MCF 10A (cell line): ENCODE measurements at places on chromosomes 12 and 14. TPM values are rescaled to one million over a fixed set of nuclear protein-coding genes. Genes with fewer than 3 reads are reported as not detected.

- peaks cover 6% of the 10 kb centered on the region for H3K36me3 ChIP-seq
- peaks cover 3% of the 10 kb centered on the region for H3K27me3 ChIP-seq
- DNase-seq, result no peak
- peak overlapping the region; percentile 91 for H3K4me3 ChIP-seq
- H3K4me1 ChIP-seq, result peaks cover 22% of the 10 kb centered on the region
- H3K27ac ChIP-seq, result peak overlapping the region; percentile 98
These were observed 1.3 kb downstream of the SENP1 start for GRCh38 chr12:48104531-48104930.

GRCh38 chr12:111303531-111303930, 65.4 kb downstream of the PHETA1 start:
- no peaks in the 10 kb centered on the region for H3K27me3 ChIP-seq
- H3K27ac ChIP-seq, result no peak overlapping the region
- no peak for DNase-seq
- no peaks in the 10 kb centered on the region for H3K4me1 ChIP-seq

DNA sequence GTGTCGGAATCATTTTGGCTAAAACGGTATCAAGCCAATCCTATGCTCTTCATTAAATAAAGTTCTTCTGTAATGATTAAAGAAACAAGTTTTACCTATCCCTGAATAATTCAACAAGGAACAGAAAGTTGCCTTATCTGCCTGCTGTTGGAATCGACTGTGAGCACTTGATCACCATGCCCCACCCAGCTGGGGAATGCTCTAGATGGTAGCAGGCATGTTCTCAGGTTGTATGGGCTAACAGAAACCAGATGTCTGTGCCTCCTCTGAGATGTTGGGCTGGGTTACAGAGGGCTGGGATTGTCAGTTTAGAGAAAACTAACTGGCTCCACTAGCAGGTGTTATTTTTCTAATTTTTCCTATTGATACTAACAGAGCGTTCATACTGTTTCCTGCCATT, 28.9 kb downstream of the RTRAF start:
- H3K27me3 ChIP-seq, result no peaks in the 10 kb centered on the region
- DNase-seq, result no peak
- H3K4me3 ChIP-seq, result no peak overlapping the region

- no peak overlapping the region for H3K4me3 ChIP-seq
- H3K4me1 ChIP-seq, result no peaks in the 10 kb centered on the region
- no peaks in the 10 kb centered on the region for H3K27me3 ChIP-seq
- H3K27ac ChIP-seq, result no peak overlapping the region
- no peak for DNase-seq
- H3K36me3 ChIP-seq, result no peaks in the 10 kb centered on the region
These were observed 125.9 kb downstream of the CCER1 start for GRCh38 chr12:90829044-90829443.

- H3K36me3 ChIP-seq, result no peaks in the 10 kb centered on the region
- DNase-seq, result no peak
- no peak overlapping the region for H3K27ac ChIP-seq
These were observed 82.3 kb downstream of the SLC38A4 start for GRCh38 chr12:46743456-46743855.

GRCh38 chr14:81633496-81633895, 99.8 kb upstream of the SEL1L start:
- H3K27ac ChIP-seq, result no peak overlapping the region
- H3K36me3 ChIP-seq, result no peaks in the 10 kb centered on the region
- no peaks in the 10 kb centered on the region for H3K4me1 ChIP-seq
- peaks cover 12% of the 10 kb centered on the region for H3K27me3 ChIP-seq
- DNase-seq, result no peak
- no peak overlapping the region for H3K4me3 ChIP-seq

GRCh38 chr12:53205747-53206419, 1.2 kb downstream of the ITGB7 start:
- no peak overlapping the region for H3K4me3 ChIP-seq
- DNase-seq, result peak; percentile 62
- H3K27me3 ChIP-seq, result no peaks in the 10 kb centered on the region
- peaks cover 9% of the 10 kb centered on the region for H3K4me1 ChIP-seq

- H3K27ac ChIP-seq, result peak overlapping the region; percentile 81
- peaks cover 22% of the 10 kb centered on the region for H3K4me1 ChIP-seq
- no peaks in the 10 kb centered on the region for H3K27me3 ChIP-seq
- DNase-seq, result peak; percentile 89
- peaks cover 35% of the 10 kb centered on the region for H3K36me3 ChIP-seq
- H3K4me3 ChIP-seq, result peak overlapping the region; percentile 88
These were observed 1.2 kb upstream of the RAN start for GRCh38 chr12:130870442-130871285.

GRCh38 chr12:6635856-6636531, at the start of gene LPAR5:
Gene LPAR5, minus strand, starts transcription at chr12:6635959. Its CDS starts 14,711 bp downstream, at chr12:6621248.
- peak within 1 kb of the TSS; percentile 65 for H3K27ac ChIP-seq
- peak; percentile 76 for DNase-seq
- peaks cover 2% of the 10 kb centered on the region for H3K27me3 ChIP-seq
- H3K36me3 ChIP-seq, result no peaks in the 10 kb centered on the region
- peaks cover 12% of the 10 kb centered on the region for H3K4me1 ChIP-seq
- H3K4me3 ChIP-seq, result peak within 1 kb of the TSS; percentile 68

GRCh38 chr14:103445806-103446205, 60.6 kb downstream of the MARK3 start:
- H3K4me3 ChIP-seq, result no peak overlapping the region
- peaks cover 20% of the 10 kb centered on the region for H3K36me3 ChIP-seq
- no peak overlapping the region for H3K27ac ChIP-seq
- H3K27me3 ChIP-seq, result no peaks in the 10 kb centered on the region
- no peak for DNase-seq
- peaks cover 18% of the 10 kb centered on the region for H3K4me1 ChIP-seq

DNA sequence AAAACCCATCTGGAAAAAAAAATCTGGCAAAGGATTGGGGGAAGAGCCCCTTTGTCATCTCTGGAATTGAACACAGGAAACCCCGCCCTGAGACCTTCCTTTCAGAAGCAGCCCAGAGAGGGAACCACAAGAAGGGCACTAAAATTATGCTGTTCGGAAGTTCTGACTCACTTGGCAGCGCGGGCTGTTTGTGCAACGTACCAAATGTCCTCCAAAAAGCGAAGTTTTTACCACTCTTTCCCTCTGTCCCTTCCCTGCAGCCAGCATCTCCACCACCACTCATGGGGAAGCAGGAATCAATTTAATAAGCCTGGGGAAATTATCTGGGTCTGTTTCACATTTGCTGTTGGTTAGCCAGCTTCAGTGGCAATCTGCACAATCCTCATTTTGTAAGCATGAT, 3.2 kb upstream of the SYNE3 start:
- peaks cover 47% of the 10 kb centered on the region for H3K4me1 ChIP-seq
- no peaks in the 10 kb centered on the region for H3K36me3 ChIP-seq
- peak overlapping the region; percentile 23 for H3K4me3 ChIP-seq
- H3K27ac ChIP-seq, result peak overlapping the region; percentile 23
- peak; percentile 92 for DNase-seq

- no peaks in the 10 kb centered on the region for H3K36me3 ChIP-seq
- no peak overlapping the region for H3K27ac ChIP-seq
- DNase-seq, result no peak
These were observed 238.9 kb upstream of the SRRM4 start for GRCh38 chr12:118742431-118742830.

GRCh38 chr12:122421821-122422729, at the start of gene CLIP1:
Gene CLIP1, minus strand, starts transcription at chr12:122422669. Its CDS starts 42,217 bp downstream, at chr12:122380452.
- peaks cover 4% of the 10 kb centered on the region for H3K4me1 ChIP-seq
- peaks cover 14% of the 10 kb centered on the region for H3K36me3 ChIP-seq
- H3K27me3 ChIP-seq, result no peaks in the 10 kb centered on the region

GRCh38 chr12:34393086-34393820, 371.0 kb downstream of the ALG10 start:
- DNase-seq, result no peak
- no peaks in the 10 kb centered on the region for H3K36me3 ChIP-seq
- H3K27ac ChIP-seq, result no peak overlapping the region
- H3K27me3 ChIP-seq, result no peaks in the 10 kb centered on the region

DNA sequence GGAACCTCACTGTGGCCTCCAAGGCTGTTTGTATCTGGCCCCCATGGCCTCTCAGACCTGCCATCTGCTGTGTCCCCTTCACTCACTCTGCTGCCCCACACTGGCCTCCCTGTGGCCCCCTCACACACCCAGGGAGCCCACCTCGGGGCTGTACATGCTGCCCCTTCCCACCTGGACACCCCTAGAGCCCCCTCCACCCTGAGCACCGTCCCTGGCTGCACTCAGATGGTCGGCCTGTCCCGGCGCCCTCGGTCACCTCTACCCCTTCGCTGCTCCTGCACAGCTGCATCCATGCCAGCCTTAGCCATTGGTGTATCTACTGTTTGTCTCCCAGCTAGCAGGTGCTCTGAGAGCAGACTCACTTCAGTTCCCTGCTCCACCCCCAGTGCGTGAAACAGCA, 144.4 kb downstream of the RIMBP2 start:
- no peak for DNase-seq
- H3K27ac ChIP-seq, result no peak overlapping the region
- H3K36me3 ChIP-seq, result no peaks in the 10 kb centered on the region
- H3K4me1 ChIP-seq, result no peaks in the 10 kb centered on the region
- no peaks in the 10 kb centered on the region for H3K27me3 ChIP-seq

GRCh38 chr14:27536748-27537147, 938.9 kb upstream of the NOVA1 start:
- H3K36me3 ChIP-seq, result no peaks in the 10 kb centered on the region
- no peak overlapping the region for H3K4me3 ChIP-seq
- H3K4me1 ChIP-seq, result no peaks in the 10 kb centered on the region
- H3K27me3 ChIP-seq, result no peaks in the 10 kb centered on the region
- no peak overlapping the region for H3K27ac ChIP-seq

GRCh38 chr12:76967181-76967885, 88.5 kb upstream of the CSRP2 start:
- H3K36me3 ChIP-seq, result no peaks in the 10 kb centered on the region
- H3K27ac ChIP-seq, result no peak overlapping the region
- H3K27me3 ChIP-seq, result no peaks in the 10 kb centered on the region
- no peak for DNase-seq

DNA sequence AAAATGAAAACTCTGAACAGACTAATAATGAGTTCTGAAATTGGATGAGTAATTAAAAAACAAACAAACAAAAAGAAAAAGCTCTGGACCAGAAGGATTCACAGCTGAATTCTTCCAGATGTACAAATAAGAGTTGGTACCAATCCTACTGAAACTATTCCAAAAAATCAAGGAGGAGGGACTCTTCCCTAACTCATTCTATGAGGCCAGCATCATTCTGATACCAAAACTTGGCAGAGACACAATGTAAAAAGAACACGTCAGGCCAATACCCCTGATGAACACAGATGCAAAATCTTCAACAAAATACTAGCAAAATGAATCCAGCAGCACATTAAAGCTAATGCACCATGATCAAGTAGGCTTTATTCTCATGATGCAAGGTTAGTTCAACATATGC, 183.9 kb upstream of the CNOT2 start:
- peak overlapping the region; percentile 19 for H3K27ac ChIP-seq
- H3K27me3 ChIP-seq, result no peaks in the 10 kb centered on the region
- no peak overlapping the region for H3K4me3 ChIP-seq
- DNase-seq, result no peak
- H3K36me3 ChIP-seq, result no peaks in the 10 kb centered on the region
- H3K4me1 ChIP-seq, result no peaks in the 10 kb centered on the region

DNA sequence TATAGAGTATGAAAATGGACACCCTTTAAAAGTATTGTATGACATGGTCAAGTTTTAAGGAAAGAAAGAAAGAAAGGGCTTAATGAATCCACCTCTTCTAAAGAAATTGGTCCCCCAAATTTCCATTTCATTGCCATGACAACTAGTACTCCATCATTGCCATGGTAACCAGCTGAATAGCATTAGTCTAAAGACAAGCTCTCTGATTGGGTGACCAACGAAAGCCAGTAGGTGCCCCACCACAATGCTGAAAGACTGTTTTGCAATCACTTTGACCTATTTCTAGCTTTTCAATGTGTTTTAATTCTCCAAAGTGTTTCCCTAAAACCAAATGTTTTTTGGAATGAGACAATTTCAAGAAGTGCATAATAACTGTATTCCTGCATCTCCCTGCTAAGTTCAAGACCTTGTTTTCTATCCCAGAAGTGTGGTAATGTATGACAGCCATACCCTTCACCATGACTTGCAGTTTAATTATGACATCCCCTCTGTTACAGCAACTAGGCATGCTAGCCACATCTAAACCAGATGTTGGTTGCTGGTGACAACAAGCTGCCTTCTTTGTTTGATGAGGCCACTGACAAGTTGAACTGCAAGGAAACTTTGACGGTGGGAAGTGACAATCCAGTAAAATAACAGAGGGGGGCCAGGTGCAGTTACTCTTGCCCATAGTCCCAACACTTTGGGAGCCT, 46.7 kb downstream of the KICS2 start:
- no peaks in the 10 kb centered on the region for H3K27me3 ChIP-seq
- no peak overlapping the region for H3K27ac ChIP-seq
- no peak for DNase-seq
- H3K4me1 ChIP-seq, result peaks cover 36% of the 10 kb centered on the region
- no peaks in the 10 kb centered on the region for H3K36me3 ChIP-seq

DNA sequence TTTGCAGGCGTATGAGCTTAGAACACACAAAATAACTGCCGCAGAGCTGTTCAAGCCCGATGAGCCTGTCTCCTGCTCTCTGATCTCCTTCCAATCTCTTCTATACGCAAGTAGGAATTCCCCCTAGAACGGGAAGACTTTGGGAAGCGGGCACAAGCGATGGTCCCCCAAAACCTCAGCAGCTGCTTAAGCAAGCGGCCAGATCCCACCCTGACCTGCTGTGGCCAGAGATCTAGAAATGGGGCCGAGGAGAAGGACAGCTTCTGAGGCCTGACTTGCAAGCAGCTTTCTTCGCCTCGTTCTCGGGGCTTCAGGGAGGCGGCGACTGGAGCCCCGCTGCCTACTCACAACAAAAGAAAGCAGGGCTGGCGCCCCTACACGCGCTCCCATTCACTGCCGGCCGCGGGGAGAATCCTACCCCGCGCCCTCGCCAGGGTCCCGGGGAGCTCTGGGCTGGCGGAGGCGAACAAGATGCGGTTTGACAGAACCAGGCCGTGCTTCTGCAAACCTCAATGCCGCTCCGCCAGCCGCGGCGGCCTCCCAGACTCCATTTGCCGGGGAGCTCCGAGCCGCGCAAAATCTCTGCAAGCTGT, 922 bp downstream of the TBX5 start:
- no peaks in the 10 kb centered on the region for H3K36me3 ChIP-seq
- H3K4me1 ChIP-seq, result no peaks in the 10 kb centered on the region
- no peak for DNase-seq
- H3K4me3 ChIP-seq, result no peak overlapping the region
- peaks cover 35% of the 10 kb centered on the region for H3K27me3 ChIP-seq

Gene GPX2
- total RNA-seq, result not detected in 2 replicates

Gene CFAP73
- total RNA-seq, result not detected in 2 replicates

Gene SMIM41
- not detected in 2 replicates for total RNA-seq

Gene NFATC4
- total RNA-seq, result 0.23 and 1.7 TPM in 2 replicates

Gene TMTC1
- 100 and 109 TPM in 2 replicates for total RNA-seq

Gene LRTM2
- total RNA-seq, result not detected in 2 replicates

Gene KRT71
- not detected in 2 replicates for total RNA-seq

Gene TGM1
- total RNA-seq, result 16.9 and 26.2 TPM in 2 replicates

Gene SPX
- total RNA-seq, result 154 and 203 TPM in 2 replicates

Gene ZFHX2
- 1.8 and 2.1 TPM in 2 replicates for total RNA-seq
